ENCODE measurements at places on chromosomes 1 and 21.

DNA sequence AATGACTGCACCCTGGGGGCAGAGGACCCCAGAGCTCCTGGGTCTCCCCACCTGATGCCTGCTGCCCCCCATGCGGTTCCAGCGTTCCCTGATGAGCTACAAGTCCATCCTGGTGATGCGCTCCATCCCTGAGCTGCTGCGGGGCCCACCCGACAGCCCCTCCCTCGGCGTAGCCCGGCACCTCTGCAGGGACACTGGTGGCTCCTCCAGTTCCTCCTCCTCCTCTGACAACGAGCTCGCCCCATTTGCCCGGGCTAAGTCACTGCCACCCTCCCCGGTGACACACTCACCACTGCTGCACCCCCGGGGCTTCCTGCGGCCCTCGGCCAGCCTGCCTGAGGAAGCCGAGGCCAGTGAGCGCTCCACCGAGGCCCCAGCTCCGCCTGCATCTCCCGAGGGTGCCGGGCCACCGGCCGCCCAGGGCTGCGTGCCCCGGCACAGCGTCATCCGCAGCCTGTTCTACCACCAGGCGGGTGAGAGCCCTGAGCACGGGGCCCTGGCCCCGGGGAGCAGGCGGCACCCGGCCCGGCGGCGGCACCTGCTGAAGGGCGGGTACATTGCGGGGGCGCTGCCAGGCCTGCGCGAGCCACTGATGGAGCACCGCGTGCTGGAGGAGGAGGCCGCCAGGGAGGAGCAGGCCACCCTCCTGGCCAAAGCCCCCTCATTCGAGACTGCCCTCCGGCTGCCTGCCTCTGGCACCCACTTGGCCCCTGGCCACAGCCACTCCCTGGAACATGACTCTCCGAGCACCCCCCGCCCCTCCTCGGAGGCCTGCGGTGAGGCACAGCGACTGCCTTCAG, 35.5 kb downstream of the TRIM11 start:
- DNase-seq: no peak

- no peak for DNase-seq
These were observed 299.3 kb downstream of the TBX15 start for GRCh38 chr1:118688891-118689290.

DNA sequence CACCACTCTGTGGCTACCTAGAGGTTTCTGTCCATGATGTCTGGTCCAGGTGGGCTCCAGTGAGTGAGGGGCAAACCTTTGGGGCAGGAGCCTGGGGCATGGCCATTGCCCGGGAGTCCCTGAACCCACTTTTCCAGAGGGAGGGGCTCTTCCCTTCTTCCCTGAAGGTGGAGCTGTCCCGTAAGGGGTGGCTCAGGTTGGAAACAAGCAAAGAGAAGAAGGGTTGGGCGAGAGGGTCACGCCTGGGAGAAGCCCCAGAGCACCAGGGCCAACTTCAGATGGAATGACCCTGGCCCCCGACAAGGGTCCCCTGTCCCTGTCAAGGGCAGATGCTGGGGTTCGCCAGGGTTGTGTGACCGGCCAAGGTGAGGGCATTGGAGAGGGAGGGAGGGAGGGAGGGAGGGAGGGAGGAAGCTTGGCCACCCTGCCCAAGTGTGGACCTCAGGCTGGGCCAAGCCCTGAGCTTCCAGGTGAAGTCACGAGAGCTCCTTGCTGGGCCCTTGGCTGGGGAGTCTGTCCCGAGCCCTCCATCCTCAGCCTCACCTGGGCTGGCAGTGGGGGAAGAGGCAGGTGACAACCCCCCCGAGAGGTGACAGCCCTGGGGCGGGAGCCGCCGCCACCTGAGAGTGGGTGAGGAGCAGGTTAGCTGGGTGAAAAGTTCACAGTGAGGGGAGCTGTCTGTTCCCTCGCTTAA, 69.6 kb downstream of the DHRS3 start:
- no peak for DNase-seq

GRCh38 chr21:25635310-25635709, 3.7 kb upstream of the JAM2 start:
- no peak for DNase-seq

GRCh38 chr21:31110430-31110829, 72.2 kb upstream of the KRTAP19-8 start:
- DNase-seq: no peak

DNA sequence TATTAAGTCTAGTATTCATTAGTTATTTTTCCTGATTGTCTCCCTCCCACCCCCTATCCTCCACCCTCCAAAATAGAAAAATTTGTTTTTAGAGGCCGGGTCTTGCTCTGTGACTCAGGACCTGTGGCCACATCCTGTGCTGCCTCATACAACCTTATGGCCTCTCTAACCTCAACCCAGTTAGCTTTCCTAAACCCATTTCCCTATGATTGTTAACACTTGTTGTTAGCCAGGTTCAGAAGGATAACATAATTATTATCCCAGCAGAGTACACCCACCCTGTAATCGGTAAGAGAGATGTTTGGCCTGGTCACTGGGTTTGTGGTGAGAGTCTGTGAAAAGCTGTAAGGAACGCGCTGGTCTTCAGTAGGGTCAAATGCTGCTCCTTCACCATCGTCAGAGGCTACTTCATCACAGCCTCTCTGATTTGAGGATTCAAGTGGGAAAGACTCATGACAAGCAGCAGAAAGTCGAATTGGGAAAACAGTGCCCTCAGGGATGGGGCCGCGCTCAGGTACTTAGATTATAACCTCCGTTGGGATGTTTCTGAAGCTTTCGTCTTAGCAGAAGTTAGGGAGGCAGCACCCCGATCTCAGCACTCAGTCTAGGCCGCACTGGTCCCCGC, 35.9 kb upstream of the HMGN1 start:
- no peak for DNase-seq

DNA sequence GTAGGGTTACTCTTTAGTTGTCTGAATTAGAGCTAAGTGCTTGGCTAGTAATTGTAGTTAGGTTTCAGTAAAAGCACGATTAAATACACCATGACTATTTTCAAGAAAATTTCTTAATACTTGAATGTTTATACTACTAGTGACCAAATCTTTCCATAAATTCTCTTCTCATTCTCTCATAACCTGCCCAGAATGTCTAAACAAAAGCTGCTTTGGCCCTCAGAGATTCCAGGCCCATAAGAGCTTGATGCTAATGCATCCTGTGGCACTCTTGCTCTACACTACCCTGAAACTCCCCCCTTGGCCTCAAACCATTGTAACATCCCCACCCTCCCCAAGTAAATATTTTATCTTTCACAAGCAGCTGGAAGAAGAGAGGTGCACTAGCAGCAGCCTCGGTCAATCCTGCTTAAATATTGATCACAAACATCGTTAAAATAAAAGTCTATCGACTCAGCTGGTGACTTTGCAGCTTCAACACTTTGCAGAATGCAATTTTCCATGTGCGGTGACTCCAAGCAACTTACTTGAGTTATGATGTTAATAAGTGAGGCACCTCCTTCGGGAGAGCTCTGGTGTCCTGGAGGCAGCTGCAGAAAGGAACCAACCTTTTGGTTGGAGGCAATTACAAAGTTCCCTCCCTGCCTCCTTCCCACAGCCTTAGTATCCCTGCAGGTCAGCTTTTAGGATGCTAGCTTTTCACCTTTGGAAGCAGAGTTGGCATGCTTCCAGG, 315.6 kb upstream of the PLXNA2 start:
- no peak for DNase-seq

Measured in adipocyte (in vitro differentiated cells).